ENCODE measurements at places on chromosomes 5 and 9.
A peak's percentile ranks its signal among the peaks of the same experiment; 100 is the strongest.

- no peak for DNase-seq
These were observed 34.7 kb downstream of the ADRB2 start for GRCh38 chr5:148861088-148861487.

DNA sequence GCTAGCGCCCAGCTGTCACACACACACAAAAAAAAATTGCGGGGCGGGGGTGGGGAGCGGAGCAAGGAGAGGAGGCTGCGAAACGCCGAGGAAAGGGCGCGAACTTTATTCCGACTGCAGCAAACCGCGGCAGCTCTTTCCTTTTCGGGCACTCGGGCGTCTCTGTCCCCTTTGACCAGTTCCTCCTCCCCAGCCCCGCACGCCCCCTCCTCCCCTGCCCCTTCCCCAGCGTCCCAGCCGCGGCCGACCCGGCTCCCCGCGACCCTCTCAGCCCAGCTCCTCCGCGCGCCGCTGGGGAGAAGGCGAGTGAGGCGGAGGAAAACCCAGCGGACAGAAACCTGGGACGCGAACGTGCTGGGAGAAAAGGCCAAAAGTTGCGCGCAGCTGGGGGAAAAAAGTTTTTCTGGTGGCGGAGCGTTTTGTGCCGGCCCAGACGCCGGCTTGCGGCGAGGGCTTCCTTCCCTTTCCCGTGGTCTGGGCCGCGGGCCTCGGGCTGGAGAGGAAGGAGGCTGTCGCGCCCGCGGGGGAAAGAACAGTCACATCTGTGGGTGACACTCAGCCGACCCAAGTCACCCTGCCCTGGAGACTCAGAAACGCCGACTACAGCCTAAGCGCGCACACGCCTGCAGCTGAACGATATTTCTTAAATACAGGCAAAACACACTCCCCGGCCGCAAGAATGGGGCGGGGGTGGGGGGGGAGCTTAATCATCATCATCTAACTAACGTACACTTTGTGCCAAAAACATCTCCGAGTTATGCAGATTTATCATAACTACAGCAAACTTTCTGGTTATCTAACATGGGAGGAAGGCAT is 1.1 kb upstream of the BNC2 start:
- DNase-seq: no peak

- no peak for DNase-seq
These were observed 16.4 kb downstream of the CSF1R start for GRCh38 chr5:150069672-150070627.

- no peak for DNase-seq
These were observed 40.9 kb downstream of the TRIO start for GRCh38 chr5:14184082-14184481.

GRCh38 chr5:155189981-155190380 is 176.4 kb downstream of the KIF4B start:
- DNase-seq: no peak

DNA sequence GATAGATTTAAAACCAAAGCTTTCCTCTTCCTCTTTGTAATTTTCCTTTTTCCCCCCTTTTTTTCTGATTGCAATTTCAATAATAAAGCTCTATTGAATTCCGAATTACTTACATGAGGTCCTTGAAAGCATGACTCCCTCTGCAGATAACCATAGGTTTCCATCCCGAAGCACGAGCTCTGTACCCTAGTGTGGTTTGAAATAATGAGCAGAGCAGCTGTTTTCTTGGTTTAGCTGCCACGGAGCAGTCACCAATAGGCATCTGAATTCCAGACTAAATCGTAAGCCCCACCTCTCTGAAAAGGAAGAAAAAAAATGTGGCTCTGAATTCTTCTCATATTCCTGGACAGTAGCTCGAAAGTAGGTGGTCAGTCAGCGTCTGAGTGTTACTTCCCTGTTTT is 18.5 kb upstream of the GNE start:
- DNase-seq: no peak

GRCh38 chr5:32785611-32786254 is 74.6 kb downstream of the NPR3 start:
- DNase-seq: no peak

DNA sequence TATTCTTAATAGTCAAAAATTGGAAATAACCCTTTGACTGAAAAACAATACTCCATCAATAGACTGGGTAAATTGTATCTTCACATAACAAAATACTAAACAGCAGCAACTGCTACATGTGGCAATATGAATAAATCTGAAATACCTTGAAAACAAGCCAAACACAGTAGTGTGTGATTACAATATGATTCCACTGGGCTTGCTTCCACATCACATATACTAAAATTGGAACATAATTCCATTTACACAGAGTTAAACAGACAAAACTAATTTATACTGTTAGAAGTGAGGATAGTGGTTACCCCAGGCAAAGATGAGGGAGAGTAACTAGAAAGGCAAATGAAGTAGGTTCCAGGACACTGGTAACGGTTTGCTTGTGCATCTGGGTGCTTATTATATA is 20.4 kb downstream of the FNIP1 start:
- no peak for DNase-seq

GRCh38 chr5:6712142-6712576 is 1.1 kb upstream of the TENT4A start:
- peak; percentile 40 for DNase-seq

DNA sequence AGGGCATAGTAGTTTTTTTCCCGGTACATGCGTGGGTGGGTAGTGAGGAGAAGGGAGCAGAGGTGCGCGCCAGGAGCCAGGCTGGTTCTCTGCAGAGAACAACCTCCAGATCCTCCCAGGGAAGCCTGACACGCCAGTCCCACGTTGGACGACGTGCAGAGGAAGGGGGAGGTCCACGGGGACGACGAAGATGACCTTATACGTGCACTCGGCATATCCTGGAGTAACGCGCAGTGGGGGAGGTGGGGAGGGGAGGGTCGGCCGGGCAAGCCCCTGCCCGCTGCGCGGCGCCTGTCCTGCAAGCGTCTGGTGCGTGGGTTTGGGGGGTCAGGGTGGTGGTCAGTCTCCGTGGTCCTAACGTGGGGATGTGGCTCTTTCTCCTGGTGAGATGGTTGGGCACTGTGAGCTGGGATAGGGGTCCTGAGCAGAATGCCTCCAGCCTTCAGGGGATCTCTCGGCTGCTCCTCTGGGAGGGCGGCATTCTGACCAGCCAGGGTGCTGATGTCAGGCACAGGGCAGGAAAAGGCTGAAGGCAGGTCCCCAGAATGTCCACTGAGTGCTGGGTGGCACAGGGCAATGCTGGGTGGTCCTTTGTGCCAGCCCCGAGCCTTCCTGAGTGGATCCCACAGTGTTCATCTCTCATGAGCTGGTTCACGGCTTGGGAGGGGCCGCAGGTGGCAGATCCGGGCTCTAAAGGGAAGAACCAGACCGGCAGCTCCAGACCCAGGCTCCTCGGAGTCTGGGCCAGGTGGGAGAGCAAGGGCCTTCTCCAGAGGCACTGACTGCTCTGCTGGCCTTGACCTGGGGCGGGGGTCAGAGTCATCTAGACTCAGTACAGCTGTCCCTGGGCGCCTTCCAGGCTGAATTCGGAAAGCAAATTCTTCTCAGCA is 10.5 kb upstream of the SCGB3A1 start:
- DNase-seq: no peak

- DNase-seq: no peak
These were observed 115.2 kb upstream of the IFNE start for GRCh38 chr9:21597284-21597683.

GRCh38 chr5:124527220-124527991 is 219.0 kb downstream of the ZNF608 start:
- no peak for DNase-seq

DNA sequence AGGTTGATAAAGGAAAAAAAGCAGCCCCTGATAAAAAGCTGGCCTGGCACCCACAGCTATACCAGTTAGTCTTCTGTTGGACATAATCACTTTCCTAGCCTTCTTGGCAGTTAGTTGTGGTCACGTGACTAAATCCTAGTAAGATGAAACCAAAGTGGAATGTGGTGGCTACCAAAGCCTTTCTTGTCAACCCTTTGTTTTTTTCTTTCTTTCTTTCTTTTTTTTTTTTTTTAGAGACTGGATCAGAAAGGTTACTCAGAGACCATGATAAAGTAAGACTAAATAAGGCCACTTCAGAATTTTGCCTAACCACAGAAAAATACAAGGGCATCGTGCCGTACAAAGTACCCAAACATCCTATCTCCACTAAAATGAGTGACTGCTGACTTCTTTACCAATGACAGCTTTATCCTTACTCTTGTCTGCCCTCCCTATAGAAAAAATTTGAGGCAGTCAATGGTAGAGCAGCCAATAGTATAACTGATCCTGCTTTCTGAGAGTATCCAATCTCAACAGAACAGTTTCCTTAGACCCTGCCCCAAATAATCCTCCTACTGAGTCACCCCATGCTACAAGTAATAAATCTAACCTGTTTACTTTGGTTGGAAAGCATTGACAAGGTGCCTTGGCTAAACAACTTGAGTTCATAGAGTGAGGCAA is 14.2 kb upstream of the KIF27 start:
- DNase-seq: no peak

- no peak for DNase-seq
These were observed 115.3 kb downstream of the SLC1A3 start for GRCh38 chr5:36721664-36722235.

GRCh38 chr5:147560718-147561331 is 51.0 kb upstream of the DPYSL3 start:
- DNase-seq: no peak

DNA sequence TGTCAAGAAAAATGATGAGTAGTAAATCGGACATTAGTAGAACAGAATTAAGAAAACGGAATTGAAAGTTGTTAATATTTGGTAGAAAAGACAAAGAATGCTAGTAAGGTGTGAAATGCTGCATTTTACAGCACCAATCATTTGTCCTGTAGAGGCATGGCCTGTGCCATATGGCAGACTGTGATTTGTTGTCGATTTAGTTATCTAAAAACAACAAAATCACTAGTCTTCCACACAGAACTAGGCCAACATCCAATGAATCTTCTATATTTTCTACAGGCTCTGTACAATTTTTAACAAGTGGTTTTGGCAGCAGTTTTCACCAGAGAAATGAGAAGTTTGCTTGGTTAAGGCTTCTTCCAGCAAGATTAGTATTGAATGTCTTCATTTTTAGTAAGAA is 10.4 kb downstream of the HNRNPK start:
- DNase-seq: no peak

DNA sequence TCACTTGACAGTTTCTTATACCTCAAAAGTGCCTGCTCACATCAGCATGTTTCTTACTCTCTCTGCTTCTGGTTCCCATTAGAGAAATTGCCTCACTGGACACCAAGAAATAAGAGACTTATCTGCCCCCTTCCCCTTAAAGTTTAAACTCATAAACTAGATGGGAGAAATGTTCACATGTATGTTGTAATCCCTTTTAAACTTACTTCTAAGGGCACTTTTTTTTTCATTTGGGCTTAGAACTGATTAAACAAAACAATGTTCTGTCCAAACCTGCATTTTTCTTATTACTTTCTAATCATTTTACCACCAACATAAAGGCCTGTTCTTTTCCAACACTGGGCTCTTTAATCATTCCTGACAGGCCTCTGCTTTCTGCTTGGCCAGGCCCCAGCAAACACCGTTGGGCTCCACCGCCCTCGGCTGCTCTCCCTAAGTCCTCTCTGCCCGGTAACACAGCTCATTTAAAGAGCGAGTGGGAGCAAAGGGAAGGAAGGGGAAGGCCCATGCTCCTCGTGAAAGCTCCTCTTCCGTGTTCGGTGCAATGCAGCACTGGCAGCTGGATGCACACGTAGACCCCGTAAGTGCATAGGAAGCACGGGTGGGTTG is 53.4 kb downstream of the ROR2 start:
- no peak for DNase-seq

GRCh38 chr5:137119321-137119720 is 379.8 kb downstream of the SPOCK1 start:
- no peak for DNase-seq

GRCh38 chr9:132631280-132631679 is 38.5 kb downstream of the DDX31 start:
- DNase-seq: no peak

DNA sequence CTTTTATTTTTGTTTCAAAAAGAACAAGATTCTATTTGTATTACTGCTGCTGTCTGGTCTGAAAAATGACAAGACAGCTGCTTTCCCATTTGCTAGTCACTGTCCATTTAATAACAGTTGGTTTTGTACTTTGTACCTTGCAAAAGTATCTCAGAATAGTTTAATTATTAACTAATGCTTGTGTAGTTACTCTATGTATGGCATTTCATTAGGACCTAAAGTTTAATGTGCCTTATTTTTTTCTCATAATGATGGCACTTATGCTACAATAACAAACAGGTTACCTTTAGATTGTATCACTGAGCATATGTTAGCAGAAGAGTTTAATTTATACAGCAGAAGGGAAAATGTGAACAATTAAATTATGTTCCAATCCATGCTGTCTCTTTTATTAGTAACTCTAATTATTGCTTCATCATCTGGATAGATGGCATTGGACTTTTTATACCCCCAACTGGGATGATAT is 134.2 kb downstream of the CDH10 start:
- DNase-seq: no peak

GRCh38 chr5:40681363-40682153 is 1.8 kb downstream of the PTGER4 start:
- DNase-seq: no peak

DNA sequence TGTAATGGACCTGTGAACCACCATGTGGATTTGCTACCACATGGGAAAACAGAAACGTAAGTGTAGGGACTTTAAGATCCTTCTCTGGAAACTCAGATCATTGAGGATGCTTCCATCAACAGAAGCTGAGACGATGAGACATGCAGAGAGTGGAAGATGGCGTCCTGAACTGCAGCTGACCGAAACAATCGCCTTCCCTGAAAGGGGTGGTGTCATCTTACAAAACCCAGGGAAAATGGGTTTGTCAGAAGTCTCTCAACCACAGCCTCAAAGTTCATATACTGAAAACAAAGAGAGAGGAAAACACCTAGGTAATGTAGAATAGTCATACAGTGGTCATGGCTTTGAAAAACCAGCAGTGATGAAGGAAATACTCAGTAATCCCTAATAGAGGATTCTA is 6.6 kb upstream of the PTPN3 start:
- no peak for DNase-seq

- DNase-seq: peak; percentile 15
These were observed 1.2 kb upstream of the INSL6 start for GRCh38 chr9:5186416-5187169.

GRCh38 chr9:109497226-109498153 is 617 bp downstream of the PTPN3 start:
- no peak for DNase-seq

GRCh38 chr5:159345336-159345735 is 15.0 kb upstream of the IL12B start:
- no peak for DNase-seq

DNA sequence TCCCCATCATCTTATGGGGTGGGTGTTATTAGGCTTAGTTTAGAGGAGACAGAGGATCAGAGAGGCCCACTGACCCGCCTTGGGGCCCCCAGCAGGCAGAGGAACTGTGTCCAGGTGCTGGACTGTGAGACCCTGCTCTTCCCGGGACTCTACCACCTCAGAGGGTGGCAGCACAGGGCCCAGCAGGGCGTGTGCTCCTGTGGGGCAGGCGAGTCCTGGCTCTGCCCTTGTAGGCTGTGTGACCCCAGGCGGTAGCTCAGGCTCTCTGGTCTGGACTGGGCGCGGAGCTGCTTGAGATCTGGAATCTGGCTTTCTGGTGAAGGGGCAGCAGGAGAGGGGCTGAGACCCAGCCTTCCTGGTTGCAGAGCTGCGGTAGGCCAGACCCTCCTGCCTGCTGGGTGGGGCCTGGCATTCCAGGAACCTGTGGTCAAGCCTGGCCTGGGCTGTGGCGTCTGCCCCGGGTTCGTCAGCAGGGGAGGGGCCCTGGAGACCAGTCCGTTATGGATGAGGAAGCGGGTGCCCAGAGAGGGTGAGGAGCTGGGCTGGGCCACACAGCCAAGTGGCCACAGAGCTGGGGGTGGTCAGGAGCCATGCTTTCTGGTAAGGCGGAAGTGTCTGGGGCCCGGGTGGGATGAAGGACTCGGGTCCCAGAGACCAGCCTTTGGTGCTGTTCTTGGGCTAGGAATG is 46.5 kb downstream of the RXRA start:
- no peak for DNase-seq

GRCh38 chr5:178535299-178536175 is 54.7 kb downstream of the COL23A1 start:
- peak; percentile 82 for DNase-seq

All from hematopoietic multipotent progenitor cell treated with erythropoietin and hydrocortisone succinate and interleukin-3 and kit ligand, for 15 days (in vitro differentiated cells).